ENCODE measurements at places on chromosomes 2 and 18. TPM values are rescaled to one million over a fixed set of nuclear protein-coding genes. Genes with fewer than 3 reads are reported as not detected.

LHCGR gene
- not detected for total RNA-seq

ASXL3 gene
- total RNA-seq, result 6.0 TPM

ANAPC1 gene
- total RNA-seq, result 19.0 TPM

FER1L5 gene
- not detected for total RNA-seq

RAB6C gene
- not detected for total RNA-seq

RIT2 gene
- not detected for total RNA-seq

DSEL gene
- total RNA-seq, result 1.7 TPM

PPP4R3B gene
- 21.0 TPM for total RNA-seq

ACOXL gene
- total RNA-seq, result not detected

NEB gene
- 1.3 TPM for total RNA-seq

ZNG1B gene
- 14.1 TPM for total RNA-seq

ST8SIA5 gene
- 6.8 TPM for total RNA-seq

IL36RN gene
- total RNA-seq, result not detected

DTNA gene
- total RNA-seq, result 164 TPM

ALLC gene
- not detected for total RNA-seq

CFAP210 gene
- total RNA-seq, result not detected

OXER1 gene
- total RNA-seq, result 2.2 TPM

PTCD3 gene
- 188 TPM for total RNA-seq

CD28 gene
- 8.0 TPM for total RNA-seq

GPR35 gene
- total RNA-seq, result 0.76 TPM

MATN3 gene
- total RNA-seq, result 0.12 TPM

FRZB gene
- total RNA-seq, result 2.2 TPM

DNER gene
- 3.3 TPM for total RNA-seq

OST4 gene
- total RNA-seq, result 277 TPM

L3MBTL4 gene
- total RNA-seq, result 0.75 TPM

SERPINB4 gene
- not detected for total RNA-seq

GDF7 gene
- 0.58 TPM for total RNA-seq

METTL8 gene
- 11.2 TPM for total RNA-seq

MPP4 gene
- not detected for total RNA-seq

C2orf15 gene
- 0.70 TPM for total RNA-seq

KCNK3 gene
- 7.7 TPM for total RNA-seq

FAM161A gene
- 2.5 TPM for total RNA-seq

ALK gene
- total RNA-seq, result not detected

CYTIP gene
- total RNA-seq, result 1.4 TPM

FOXI3 gene
- total RNA-seq, result not detected

FNDC4 gene
- total RNA-seq, result 1.7 TPM

DCDC2C gene
- total RNA-seq, result not detected

CCDC138 gene
- 1.7 TPM for total RNA-seq

ANKRD36 gene
- 4.7 TPM for total RNA-seq

CARF gene
- total RNA-seq, result 5.2 TPM
